K562 (cell line): ENCODE measurements at places on chromosomes 7 and 10. TPM values are rescaled to one million over a fixed set of nuclear protein-coding genes. Genes with fewer than 3 reads are reported as not detected.

DKK1 gene
- total RNA-seq, result 0.13 and 0.25 TPM in 2 replicates

CCSER2 gene
- total RNA-seq, result 14.1 and 15.1 TPM in 2 replicates

PODXL gene
- 0.51 and 0.67 TPM in 2 replicates for total RNA-seq

GRCh38 chr7:148261996-148262688 lies 328.4 kb upstream of the C7orf33 start:
- H3K4me3 ChIP-seq, result no peak overlapping the region
- H3K27ac ChIP-seq, result no peak overlapping the region
- H3K27me3 ChIP-seq, result peaks cover 2% of the 10 kb centered on the region; the same call in 1 of the 3 replicates
- H3K4me1 ChIP-seq, result no peaks in the 10 kb centered on the region

CRHR2 gene
- not detected in 2 replicates for total RNA-seq

GRCh38 chr10:11335167-11335652 lies 276.2 kb downstream of the USP6NL start:
- H3K27me3 ChIP-seq, result peaks cover 31% of the 10 kb centered on the region
- H3K4me1 ChIP-seq, result no peaks in the 10 kb centered on the region
- peak; percentile 35 for DNase-seq

GNAT3 gene
- total RNA-seq, result not detected in 2 replicates

SPAM1 gene
- not detected in 2 replicates for total RNA-seq

DNA sequence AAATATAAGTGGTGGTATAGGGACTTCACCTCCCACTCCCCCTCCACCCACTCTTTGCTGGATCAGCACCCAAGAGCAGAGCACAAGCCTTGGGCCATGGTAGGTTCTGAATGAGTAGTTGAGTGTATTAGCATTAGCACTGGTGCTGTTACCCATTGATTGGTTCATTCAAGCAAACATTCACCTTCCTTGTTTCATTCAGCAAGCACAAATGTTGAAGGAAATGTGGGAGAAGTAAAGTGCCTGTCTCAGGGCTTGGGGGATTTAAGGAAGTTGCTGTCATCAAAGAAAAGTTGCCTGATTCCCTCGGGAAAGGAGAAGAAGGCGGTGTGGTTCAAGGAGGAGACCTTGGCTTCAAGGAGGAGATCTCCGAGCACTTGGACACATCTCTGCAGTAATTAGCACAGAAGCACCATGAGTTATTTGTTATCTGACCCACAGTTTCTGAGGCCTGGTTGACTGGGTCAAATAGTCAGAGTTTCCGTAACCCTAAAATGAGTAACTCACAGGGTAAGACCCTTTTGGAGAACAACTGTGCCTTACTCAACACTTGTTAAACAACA lies 17.3 kb downstream of the IL2RA start:
- H3K4me3 ChIP-seq, result no peak overlapping the region
- no peak for DNase-seq
- H3K27ac ChIP-seq, result no peak overlapping the region
- H3K36me3 ChIP-seq, result no peaks in the 10 kb centered on the region
- H3K27me3 ChIP-seq, result peaks cover 20% of the 10 kb centered on the region
- peaks cover 7% of the 10 kb centered on the region; the same call in 2 of the 3 replicates for H3K4me1 ChIP-seq

- no peaks in the 10 kb centered on the region for H3K36me3 ChIP-seq
- H3K27ac ChIP-seq, result no peak overlapping the region
- no peak for DNase-seq
- H3K4me3 ChIP-seq, result no peak overlapping the region
- peaks cover 15% of the 10 kb centered on the region; the same call in 1 of the 2 replicates for H3K27me3 ChIP-seq
These were observed 49.8 kb upstream of the AGK start for GRCh38 chr7:141501451-141501850.

GRCh38 chr10:69692891-69693290 lies 62.8 kb downstream of the FAM241B start:
- no peak overlapping the region for H3K4me3 ChIP-seq
- no peak overlapping the region for H3K27ac ChIP-seq
- H3K4me1 ChIP-seq, result no peaks in the 10 kb centered on the region
- no peaks in the 10 kb centered on the region for H3K36me3 ChIP-seq
- DNase-seq, result no peak

DRGX gene
- total RNA-seq, result not detected in 2 replicates

DNA sequence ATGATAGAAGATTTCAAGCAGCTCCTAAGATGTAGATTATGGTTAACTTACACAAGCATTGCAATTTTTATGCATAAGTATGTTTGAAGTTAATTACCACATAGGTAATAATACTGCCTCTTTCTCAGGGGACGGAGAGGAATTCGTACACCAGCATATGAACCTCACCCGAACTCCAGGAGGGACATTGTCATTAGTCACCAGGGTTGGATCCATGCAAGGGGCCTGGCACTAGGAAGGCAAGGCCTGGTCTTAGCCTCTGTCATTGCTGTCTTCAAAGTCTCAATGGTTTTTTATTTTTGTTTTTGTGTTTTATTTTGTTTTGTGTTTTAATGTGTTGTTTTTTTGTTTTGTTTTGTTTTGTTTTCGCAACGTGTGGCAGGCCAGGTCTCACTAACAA lies 145.6 kb upstream of the PPP2R2D start:
- no peaks in the 10 kb centered on the region for H3K4me1 ChIP-seq
- H3K27ac ChIP-seq, result no peak overlapping the region
- no peak for DNase-seq
- H3K4me3 ChIP-seq, result no peak overlapping the region
- no peaks in the 10 kb centered on the region for H3K36me3 ChIP-seq

DNA sequence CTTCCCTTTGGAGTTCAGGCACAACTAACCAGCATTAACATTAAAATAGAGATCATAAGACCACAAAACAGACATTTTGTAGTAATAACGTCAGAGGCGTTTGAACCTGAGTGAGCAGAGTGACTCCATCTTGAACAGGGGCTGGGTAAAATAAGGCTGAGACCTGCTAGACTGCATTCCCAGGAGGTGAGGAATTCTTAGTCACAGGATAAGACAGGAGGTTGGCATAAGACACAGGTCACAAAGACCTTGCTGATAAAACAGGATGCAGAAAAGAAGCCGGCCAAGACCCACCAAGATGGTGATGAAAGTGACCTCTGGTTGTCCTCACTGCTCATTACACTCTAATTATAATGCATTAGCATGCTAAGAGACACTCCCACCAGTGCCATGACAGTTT lies 493.2 kb upstream of the AUTS2 start:
- no peaks in the 10 kb centered on the region; the same call in 1 of the 2 replicates for H3K27me3 ChIP-seq
- H3K4me3 ChIP-seq, result no peak overlapping the region
- H3K27ac ChIP-seq, result no peak overlapping the region

DNA sequence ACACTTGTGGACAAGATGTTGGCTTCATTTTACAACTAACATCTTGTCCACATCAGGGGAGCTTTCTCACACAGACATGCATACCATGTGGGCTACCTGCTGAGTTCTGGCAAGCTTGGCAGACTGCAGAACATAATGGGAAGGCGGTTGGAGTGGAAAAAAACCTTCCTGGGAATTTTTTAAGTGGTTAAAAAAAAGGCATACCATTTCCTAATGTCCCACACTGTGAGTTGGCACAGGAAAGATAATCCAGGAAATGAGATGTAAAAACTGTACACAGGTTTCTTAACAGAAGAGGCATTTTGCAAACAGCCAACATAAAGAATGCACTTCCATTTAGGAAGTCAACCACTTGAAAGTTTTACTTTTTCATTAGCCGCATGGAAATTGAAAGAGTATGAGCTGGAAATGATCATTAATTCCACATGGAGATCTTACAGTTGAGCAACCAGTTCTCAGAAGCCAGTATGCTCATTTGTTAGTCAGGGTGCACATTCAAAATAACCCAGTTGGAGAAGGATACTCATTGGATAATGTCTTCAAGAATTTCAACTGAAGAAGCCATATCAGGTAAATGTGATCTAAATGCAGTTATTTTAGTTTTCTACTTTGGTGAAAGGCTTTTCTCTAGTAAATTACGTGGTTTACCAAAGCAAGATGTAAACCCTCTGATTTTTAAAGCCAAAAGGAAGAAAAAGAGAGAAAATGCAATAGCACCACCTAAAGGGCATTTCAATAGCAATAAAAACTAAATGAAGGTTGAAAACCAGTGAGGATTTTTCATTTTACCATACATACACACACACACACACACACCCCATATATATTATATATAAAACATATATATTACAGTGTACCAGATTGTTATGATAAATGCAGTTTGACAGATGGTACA lies 194.0 kb downstream of the TAX1BP1 start:
- H3K4me1 ChIP-seq, result no peaks in the 10 kb centered on the region
- no peaks in the 10 kb centered on the region for H3K36me3 ChIP-seq
- no peak overlapping the region for H3K27ac ChIP-seq
- H3K4me3 ChIP-seq, result no peak overlapping the region

UCMA gene
- total RNA-seq, result not detected in 2 replicates

ADAP1 gene
- total RNA-seq, result 0.47 and 0.54 TPM in 2 replicates

DNA sequence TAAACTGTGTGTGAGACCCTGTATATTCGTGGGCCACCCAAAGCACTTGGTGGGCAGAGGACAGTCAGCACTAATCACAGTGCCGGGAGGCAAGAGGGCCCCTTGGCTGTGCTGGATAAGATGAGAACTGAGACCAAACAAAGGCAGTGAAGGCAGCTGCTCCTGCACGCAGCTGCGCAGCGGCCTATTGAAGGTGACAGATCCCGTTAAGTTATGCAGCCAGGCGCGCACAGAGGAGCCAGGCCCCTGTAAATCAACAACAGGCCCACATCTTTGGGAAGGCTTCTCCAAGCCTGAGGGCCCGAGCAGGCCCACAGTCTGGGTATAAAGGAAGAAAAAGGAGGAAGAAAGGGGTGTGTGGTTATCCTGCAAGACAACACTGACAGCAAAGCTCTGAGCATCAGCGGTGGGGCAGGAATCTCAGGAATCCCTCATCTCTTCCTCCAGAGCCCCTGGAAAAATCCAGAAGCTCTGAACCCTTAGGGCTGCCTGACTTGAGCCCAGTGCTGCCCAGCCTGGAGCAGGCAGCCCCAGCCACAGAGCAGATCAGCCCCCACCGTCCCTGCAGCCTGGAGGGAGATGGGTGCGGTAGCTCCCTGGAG lies 154.2 kb downstream of the ARHGAP12 start:
- no peak overlapping the region for H3K4me3 ChIP-seq
- no peak for DNase-seq
- no peak overlapping the region for H3K27ac ChIP-seq

GRCh38 chr10:36412942-36413341 lies 712.5 kb upstream of the ANKRD30A start:
- H3K27ac ChIP-seq, result no peak overlapping the region
- no peaks in the 10 kb centered on the region for H3K4me1 ChIP-seq
- H3K27me3 ChIP-seq, result no peaks in the 10 kb centered on the region
- H3K4me3 ChIP-seq, result no peak overlapping the region
- no peaks in the 10 kb centered on the region for H3K36me3 ChIP-seq

GRCh38 chr7:86911659-86912058 lies 147.8 kb downstream of the ELAPOR2 start:
- no peaks in the 10 kb centered on the region for H3K4me1 ChIP-seq
- no peak overlapping the region for H3K4me3 ChIP-seq
- H3K36me3 ChIP-seq, result peaks cover 40% of the 10 kb centered on the region
- H3K27me3 ChIP-seq, result no peaks in the 10 kb centered on the region
- no peak for DNase-seq

SPACDR gene
- total RNA-seq, result 0.55 and 1.2 TPM in 2 replicates

- peaks cover 12% of the 10 kb centered on the region; the same call in 1 of the 2 replicates for H3K27me3 ChIP-seq
- no peak overlapping the region for H3K27ac ChIP-seq
- no peak for DNase-seq
- H3K36me3 ChIP-seq, result no peaks in the 10 kb centered on the region
- H3K4me3 ChIP-seq, result no peak overlapping the region
These were observed 19.9 kb downstream of the CPA1 start for GRCh38 chr7:130400120-130400572.

DNA sequence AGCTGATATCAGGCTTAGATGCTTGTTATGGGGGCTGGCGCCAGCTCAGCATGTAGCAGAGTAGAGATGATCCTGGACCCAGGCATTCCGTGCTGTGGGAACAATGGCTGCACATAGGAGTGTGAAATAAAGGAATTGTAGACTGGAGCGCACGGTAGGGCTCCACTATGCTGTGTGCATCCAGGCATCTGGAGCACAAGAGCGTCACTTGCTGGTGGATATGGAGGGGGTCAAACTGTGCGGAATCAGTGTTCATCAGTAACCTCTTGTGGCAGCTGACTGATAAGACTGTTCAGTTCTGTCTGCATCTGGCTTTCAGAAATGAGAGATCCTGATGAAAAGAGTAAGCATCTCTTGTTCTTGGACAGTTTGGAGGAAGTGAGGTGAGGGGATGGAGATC lies 55.8 kb downstream of the ZNF503 start:
- H3K27me3 ChIP-seq, result peaks cover 36% of the 10 kb centered on the region
- DNase-seq, result no peak
- no peak overlapping the region for H3K4me3 ChIP-seq
- H3K27ac ChIP-seq, result no peak overlapping the region
- no peaks in the 10 kb centered on the region for H3K4me1 ChIP-seq

DNA sequence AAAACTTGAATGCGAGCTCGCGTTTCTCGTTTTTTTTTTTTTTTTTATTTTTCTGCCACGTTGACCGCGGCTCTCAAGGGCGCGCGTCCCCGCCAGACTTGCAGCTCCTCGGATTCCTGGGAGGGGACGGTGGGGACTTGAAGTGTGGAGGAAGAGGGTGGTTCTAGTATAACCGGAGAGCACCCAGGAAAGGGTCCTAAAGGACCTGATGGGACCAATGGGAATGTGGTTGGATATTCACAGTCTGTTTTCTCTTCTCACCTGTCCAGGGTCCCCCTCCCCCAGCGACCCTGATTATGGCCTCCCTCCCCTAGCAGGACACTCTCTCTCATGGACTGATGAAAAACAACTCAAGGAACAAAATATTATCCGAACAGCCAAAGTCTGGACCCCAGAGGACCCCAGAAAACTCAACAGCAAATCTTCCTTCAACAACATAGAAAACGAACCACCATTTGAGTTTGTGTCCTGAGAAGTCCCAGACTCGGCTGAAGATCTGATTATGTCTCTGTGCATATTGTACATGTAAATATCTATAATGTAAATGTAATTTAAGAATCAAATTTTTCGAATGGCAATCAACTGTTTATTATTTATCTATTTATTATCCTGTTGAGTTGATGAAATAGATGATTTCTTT lies 1.4 kb downstream of the PTF1A start:
- peaks cover 6% of the 10 kb centered on the region; the same call in 1 of the 2 replicates for H3K4me1 ChIP-seq
- DNase-seq, result no peak
- H3K4me3 ChIP-seq, result no peak overlapping the region
- no peaks in the 10 kb centered on the region for H3K36me3 ChIP-seq
- H3K27me3 ChIP-seq, result peaks cover 12% of the 10 kb centered on the region; the same call in 1 of the 3 replicates

MARCHF5 gene
- total RNA-seq, result 27.1 and 27.2 TPM in 2 replicates

DNA sequence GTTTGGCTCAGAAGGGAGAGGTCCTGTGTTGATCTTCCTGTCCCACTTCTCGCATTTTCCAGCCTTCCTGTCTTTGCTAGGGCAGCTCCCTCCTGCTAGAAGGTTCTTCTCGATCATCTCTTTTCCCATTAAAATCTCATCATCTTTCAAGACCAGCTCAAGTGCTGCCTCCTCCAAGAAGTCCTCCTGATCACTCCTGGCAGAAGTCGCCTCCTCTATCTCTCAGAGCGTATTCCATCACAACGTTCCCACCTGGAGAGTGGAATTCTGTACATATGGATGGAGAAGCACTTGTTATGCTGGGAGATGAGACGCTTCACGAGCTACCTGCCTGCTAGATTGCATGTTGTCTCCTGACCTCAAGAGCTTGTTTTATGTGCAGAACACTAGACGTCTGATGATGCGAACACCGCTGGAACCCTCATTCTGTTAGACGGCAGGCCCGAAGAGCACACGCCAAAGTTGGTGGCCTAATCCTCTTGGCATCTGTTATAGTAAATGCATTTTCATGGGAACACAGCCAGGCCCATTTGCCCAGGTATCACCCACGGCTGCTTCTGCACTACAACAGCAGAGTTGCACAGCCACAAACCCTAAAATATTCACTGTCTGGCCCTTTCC lies 68.0 kb upstream of the INSIG1 start:
- no peaks in the 10 kb centered on the region for H3K36me3 ChIP-seq
- no peak for DNase-seq
- H3K27me3 ChIP-seq, result peaks cover 100% of the 10 kb centered on the region

MYOZ1 gene
- total RNA-seq, result not detected in 2 replicates
